ENCODE measurements at places on chromosomes 13 and 19.

GRCh38 chr19:13987101-13987890 lies 18.8 kb downstream of the RFX1 start:
- DNase-seq = peak; percentile 13

GRCh38 chr19:49530708-49531107 lies 2.9 kb downstream of the RCN3 start:
- no peak for DNase-seq

DNA sequence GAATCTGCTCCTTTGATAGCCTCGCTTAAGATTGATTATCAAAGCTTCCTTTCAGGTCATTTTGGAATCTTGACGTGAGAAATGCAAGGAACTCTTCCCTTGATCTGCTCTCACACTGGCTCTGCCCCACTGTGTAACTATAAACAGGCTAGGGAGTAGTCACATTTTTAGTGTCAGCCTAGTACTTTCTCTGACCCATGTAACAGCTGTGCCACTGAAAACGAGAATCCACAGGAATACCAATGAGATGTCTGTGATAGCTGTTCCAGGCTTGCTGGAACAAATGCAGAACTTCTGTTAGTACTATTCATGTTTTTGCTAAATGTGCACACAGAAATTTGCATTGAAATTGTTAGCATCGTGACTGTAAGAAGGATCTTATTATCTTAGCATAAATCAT lies 221.3 kb downstream of the MYO16 start:
- no peak for DNase-seq

DNA sequence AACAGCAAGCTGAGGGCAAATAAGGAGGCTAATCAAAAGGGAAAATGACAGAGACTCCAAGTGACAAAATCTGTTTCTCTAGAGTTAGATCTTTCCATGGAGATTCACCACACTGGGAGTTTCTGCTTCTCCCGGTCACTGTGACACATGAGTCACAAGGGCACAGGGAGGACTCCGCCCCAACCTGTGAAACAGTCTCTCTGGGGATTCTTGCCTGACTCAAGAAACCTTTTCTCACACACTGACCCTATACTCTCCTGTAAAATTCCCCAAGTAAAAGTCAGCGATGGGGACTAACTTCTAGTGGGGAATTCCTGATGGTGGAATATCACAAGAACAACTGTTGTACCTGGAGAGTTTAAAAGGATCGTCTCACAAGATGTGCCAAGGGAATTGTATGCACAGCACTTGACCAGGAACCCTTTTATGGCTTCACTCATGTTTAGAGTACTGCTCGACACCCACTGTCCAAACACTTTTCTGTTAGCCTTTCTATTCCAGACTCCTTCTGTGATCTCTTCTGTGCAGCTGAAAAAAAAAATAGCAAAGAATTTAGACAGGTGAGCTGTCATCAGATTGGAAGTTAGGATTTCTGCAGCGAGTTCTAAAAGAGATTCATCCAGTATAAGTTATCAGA lies 46.8 kb upstream of the URAD start:
- DNase-seq = no peak

- DNase-seq = no peak
Measured at GRCh38 chr13:21883713-21884112, 212.8 kb downstream of the FGF9 start.

DNA sequence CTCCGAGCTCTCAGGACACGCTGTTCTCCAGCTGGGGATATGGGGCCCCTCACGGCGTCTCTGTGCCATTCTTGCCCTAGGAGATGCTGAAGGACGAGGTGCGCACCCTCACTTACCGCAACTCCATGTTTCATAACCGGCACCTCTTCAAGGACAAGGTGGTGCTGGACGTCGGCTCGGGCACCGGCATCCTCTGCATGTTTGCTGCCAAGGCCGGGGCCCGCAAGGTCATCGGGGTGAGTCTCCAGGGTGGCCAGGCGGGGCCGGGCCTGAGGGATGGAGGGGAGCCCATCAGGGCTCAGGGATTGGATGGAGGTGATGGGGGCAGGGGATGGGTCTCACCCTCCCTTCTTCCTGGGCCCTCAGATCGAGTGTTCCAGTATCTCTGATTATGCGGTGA lies 4.8 kb downstream of the PRMT1 start:
- DNase-seq = no peak

DNA sequence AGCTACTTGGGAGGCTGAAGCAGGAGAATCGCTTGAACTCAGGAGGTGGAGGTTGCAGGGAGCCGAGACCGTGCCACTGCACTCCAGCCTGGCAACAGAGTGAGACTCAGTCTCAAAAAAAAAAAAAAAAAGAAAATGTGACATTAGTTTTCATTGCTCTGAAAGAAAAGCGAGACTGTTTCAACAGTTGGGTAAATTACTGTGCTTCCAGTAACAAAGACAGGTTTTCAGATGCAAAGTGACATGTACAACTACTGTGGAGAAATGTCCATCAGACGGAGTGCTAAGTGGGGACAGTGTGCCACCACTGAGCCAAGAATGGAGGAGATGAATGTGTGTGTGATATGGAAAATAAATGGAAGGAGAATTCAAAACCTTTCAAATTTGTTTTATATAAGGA lies 24.2 kb upstream of the SLC15A1 start:
- DNase-seq = no peak

GRCh38 chr19:57305056-57305455 lies 15.2 kb upstream of the ZNF543 start:
- DNase-seq = no peak

DNA sequence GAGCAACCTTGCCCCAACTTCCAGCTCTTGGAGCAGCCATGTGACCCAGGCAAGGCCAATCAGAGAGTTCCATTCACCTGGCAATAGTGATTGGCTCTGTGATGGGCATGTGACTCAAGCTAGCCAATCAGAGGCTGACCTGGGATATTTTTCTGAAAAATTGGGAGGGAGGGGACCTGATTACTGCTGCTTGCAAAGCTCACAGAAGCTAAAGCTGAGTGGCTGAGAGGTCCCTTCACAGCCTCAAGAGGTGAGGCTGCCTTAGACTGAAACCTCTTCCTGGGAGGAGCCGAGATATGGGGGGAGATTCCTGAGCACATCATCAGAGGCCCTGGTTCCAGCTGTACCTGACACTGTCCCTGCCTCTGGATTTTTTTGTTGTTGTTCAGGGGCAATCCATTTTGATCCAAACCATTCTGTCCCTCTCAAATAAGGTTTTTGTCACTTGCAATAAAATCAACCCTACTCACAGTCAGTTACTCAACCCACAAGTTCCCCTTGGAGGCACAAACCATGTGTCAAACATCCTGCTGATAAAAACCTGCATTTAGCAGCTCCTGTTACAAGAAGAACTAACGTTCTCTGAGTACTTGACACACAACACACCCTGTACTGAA lies 4.8 kb downstream of the CIB3 start:
- DNase-seq = peak; percentile 33

- DNase-seq = no peak
Measured at GRCh38 chr13:100528353-100528752, 60.2 kb downstream of the GGACT start.

DNA sequence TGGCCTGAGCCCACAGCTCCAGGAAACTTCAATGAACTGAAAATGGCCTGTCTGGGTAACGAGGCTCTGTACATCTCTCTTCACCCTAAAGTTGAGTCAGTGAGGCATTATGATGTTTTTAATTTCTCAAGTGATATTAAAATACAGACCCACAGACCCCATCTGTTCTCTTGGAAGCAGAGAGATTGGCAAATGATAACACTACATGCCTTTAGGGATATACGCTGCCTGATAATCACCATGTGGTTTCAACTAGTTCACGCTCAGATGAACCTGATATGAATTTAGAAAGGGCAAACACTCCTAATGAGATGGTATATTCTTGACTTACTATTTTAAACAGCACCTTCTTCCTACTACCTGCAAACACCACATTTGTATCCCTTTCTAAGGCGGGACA lies 127.5 kb downstream of the RFC3 start:
- no peak for DNase-seq

- no peak for DNase-seq
Measured at GRCh38 chr19:6519289-6519688, 11.5 kb upstream of the TNFSF9 start.

DNA sequence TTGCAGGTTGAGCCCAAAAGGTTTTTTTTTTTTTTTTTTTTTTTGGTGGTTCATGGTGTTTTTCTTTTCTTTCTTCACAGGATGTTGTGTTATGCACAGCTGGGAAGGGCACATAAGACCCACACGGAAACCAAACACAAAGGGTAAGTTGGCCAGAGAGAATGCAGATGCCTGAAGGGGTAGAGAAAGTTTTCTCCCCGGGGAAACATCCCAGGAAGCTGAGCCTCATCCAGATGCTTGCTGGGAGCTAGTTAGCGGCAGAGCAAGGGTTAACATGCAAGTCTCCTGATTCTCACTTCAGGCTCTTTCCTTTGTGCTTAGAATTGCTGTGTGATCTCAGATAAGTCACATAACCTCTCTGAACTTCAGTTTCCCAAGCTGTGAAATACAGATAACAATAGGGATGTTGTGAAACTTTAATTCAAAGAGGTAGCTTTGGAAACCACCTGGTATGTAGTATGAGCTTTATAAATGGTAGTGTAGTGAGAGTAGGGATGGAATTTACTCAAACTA lies 3.1 kb downstream of the ADGRE1 start:
- peak; percentile 39 for DNase-seq

GRCh38 chr13:24618011-24618955 lies 61.9 kb upstream of the ATP12A start:
- peak; percentile 85 for DNase-seq

All from CD4-positive, alpha-beta T cell treated with Interleukin-17A for 1 hour (primary cell).